Bronchus fibroblast of lung (primary cell): ENCODE measurements at places on chromosomes 12 and 14. TPM values are rescaled to one million over a fixed set of nuclear protein-coding genes. Genes with fewer than 3 reads are reported as not detected.

The ITGA7 gene
- total RNA-seq, result 2.9 and 3.6 TPM in 2 replicates

The EIF2S3B gene
- total RNA-seq, result 0.30 and 0.50 TPM in 2 replicates

The CLEC9A gene
- total RNA-seq, result not detected in 2 replicates

The FAIM2 gene
- total RNA-seq, result 0.15 and 2.5 TPM in 2 replicates

The SLCO1B1 gene
- total RNA-seq, result not detected in 2 replicates

The NPFF gene
- not detected in 2 replicates for total RNA-seq

The NR4A1 gene
- total RNA-seq, result 1.0 and 2.2 TPM in 2 replicates

The FBLN5 gene
- 138 and 153 TPM in 2 replicates for total RNA-seq

The TTC5 gene
- total RNA-seq, result 8.6 and 10.9 TPM in 2 replicates

The FGF6 gene
- not detected in 2 replicates for total RNA-seq

The COX8C gene
- total RNA-seq, result not detected in 2 replicates

The PPFIBP1 gene
- 39.4 and 47.7 TPM in 2 replicates for total RNA-seq

The C1R gene
- total RNA-seq, result 101 and 103 TPM in 2 replicates

The LHX5 gene
- not detected in 2 replicates for total RNA-seq

The OR4E2 gene
- not detected in 2 replicates for total RNA-seq

The DACT1 gene
- 1.2 and 1.9 TPM in 2 replicates for total RNA-seq

The PKP2 gene
- total RNA-seq, result 0.67 and 1.2 TPM in 2 replicates

The CRIP2 gene
- total RNA-seq, result 102 and 104 TPM in 2 replicates

The PIWIL1 gene
- total RNA-seq, result not detected in 2 replicates

The SLC4A8 gene
- 2.1 and 3.0 TPM in 2 replicates for total RNA-seq

The GDF3 gene
- not detected in 2 replicates for total RNA-seq

The TTC6 gene
- total RNA-seq, result under 0.01 and 0.30 TPM in 2 replicates

The PTCSC3 gene
- not detected in 2 replicates for total RNA-seq

The PMCH gene
- not detected in 2 replicates for total RNA-seq

The TMEM119 gene
- total RNA-seq, result 67.8 and 72.6 TPM in 2 replicates

The KRT3 gene
- not detected in 2 replicates for total RNA-seq

The SLC17A8 gene
- not detected in 2 replicates for total RNA-seq

The ATL1 gene
- 3.7 and 4.3 TPM in 2 replicates for total RNA-seq

The SRRM4 gene
- not detected in 2 replicates for total RNA-seq

The MIPOL1 gene
- total RNA-seq, result 5.6 and 7.6 TPM in 2 replicates

The RNASE3 gene
- total RNA-seq, result not detected in 2 replicates

The GPR135 gene
- total RNA-seq, result 0.74 and 0.84 TPM in 2 replicates

The CCDC38 gene
- not detected in 2 replicates for total RNA-seq

The RPGRIP1 gene
- total RNA-seq, result not detected in 2 replicates

The KCNH3 gene
- total RNA-seq, result 0.30 and 2.2 TPM in 2 replicates

The DLK1 gene
- total RNA-seq, result 0.15 and 0.34 TPM in 2 replicates

The TMED8 gene
- total RNA-seq, result 3.9 and 5.0 TPM in 2 replicates

The IFNG gene
- not detected in 2 replicates for total RNA-seq

The RIC8B gene
- 7.0 and 8.2 TPM in 2 replicates for total RNA-seq

The MSI1 gene
- total RNA-seq, result 0.17 and 0.30 TPM in 2 replicates

The CEBPE gene
- not detected in 2 replicates for total RNA-seq

The MORN3 gene
- under 0.01 and 0.59 TPM in 2 replicates for total RNA-seq

The PTPRB gene
- under 0.01 and 0.15 TPM in 2 replicates for total RNA-seq

The EXOC3L4 gene
- not detected in 2 replicates for total RNA-seq

The OTOGL gene
- total RNA-seq, result under 0.01 and 0.17 TPM in 2 replicates

The HAL gene
- under 0.01 TPM in 2 replicates for total RNA-seq

The HOXC13 gene
- total RNA-seq, result under 0.01 TPM in 1 of 2 replicates, not detected in the other

The PLCZ1 gene
- not detected in 2 replicates for total RNA-seq

The GPR84 gene
- total RNA-seq, result not detected in 2 replicates

The BBS10 gene
- 14.0 and 14.5 TPM in 2 replicates for total RNA-seq

The ACOT6 gene
- not detected in 2 replicates for total RNA-seq

The ABCD4 gene
- 23.9 and 26.2 TPM in 2 replicates for total RNA-seq

The STON2 gene
- total RNA-seq, result 0.15 and 0.50 TPM in 2 replicates

The RTL1 gene
- not detected in 2 replicates for total RNA-seq

The KCNC2 gene
- total RNA-seq, result not detected in 2 replicates

The FOXA1 gene
- total RNA-seq, result under 0.01 TPM in 1 of 2 replicates, not detected in the other

The GALNT9 gene
- 0.67 TPM in 1 of 2 replicates, not detected in the other for total RNA-seq

The TCL1B gene
- not detected in 2 replicates for total RNA-seq
